Mesendoderm (in vitro differentiated cells): ENCODE measurements at places on chromosomes 13 and 19.

GRCh38 chr19:10214784-10215183, 16.3 kb downstream of the S1PR2 start:
- DNase-seq = peak; percentile 54
- no peaks in the 10 kb centered on the region for H3K36me3 ChIP-seq
- no peaks in the 10 kb centered on the region for H3K4me1 ChIP-seq

GRCh38 chr19:2064395-2064787, 13.3 kb upstream of the MKNK2 start:
- no peak for DNase-seq
- no peak overlapping the region for H3K4me3 ChIP-seq
- H3K4me1 ChIP-seq = peaks cover 4% of the 10 kb centered on the region
- H3K27ac ChIP-seq = no peak overlapping the region

DNA sequence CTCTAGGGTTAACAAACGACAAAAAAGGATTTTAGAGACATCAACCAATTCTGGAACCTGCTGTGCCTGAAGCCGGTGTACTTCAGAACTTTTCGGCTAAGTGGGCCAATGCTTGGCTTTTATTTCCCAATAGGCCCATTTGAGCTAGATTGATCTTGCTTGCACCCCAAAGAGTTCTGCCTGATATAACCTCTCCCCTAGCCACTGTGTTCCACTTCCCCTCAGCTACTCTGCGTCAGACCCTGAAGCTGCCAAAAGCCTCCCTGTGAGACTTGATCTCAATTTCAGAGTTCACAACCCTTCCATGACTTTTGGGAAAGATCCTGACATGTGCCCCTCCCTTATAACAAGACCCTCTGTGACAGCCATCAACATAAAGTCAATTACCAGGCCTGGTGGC, 5.6 kb upstream of the SIGLEC14 start:
- no peaks in the 10 kb centered on the region for H3K36me3 ChIP-seq
- H3K27ac ChIP-seq = no peak overlapping the region
- DNase-seq = no peak
- no peak overlapping the region for H3K4me3 ChIP-seq

DNA sequence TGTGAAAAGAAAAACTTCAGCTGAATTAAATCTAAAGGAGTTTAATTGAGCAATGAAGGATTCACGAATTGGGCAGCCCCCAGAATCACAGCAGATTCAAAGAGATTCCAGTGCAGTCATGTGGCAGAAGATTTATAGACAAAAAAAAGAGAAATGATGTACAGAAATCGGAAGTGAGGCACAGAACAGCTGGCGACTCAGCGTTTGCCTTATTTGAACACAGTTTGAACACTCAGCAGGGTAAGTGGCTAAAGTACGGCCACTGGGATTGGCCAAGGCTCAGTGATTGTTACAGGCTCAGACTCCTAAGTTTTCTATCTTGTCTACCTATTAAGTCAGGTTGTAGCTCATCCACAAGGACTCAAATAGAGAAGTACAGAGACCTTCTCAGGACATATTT, 11.6 kb upstream of the CFAP97D2 start:
- H3K27ac ChIP-seq = no peak overlapping the region
- no peak for DNase-seq
- peaks cover 1% of the 10 kb centered on the region for H3K4me1 ChIP-seq

- no peaks in the 10 kb centered on the region for H3K27me3 ChIP-seq
- H3K4me3 ChIP-seq = no peak overlapping the region
- H3K4me1 ChIP-seq = peaks cover 2% of the 10 kb centered on the region
- no peaks in the 10 kb centered on the region for H3K36me3 ChIP-seq
- DNase-seq = no peak
- no peak overlapping the region for H3K27ac ChIP-seq
These were observed 44.0 kb upstream of the RFC3 start for GRCh38 chr13:33773790-33774462.

- H3K4me1 ChIP-seq = peaks cover 4% of the 10 kb centered on the region
- peak; percentile 98 for DNase-seq
- H3K27me3 ChIP-seq = no peaks in the 10 kb centered on the region
- peak overlapping the region; percentile 80 for H3K27ac ChIP-seq
- no peaks in the 10 kb centered on the region for H3K36me3 ChIP-seq
These were observed 105.7 kb upstream of the RAP2A start for GRCh38 chr13:97328222-97328790.

- no peak for DNase-seq
- H3K36me3 ChIP-seq = no peaks in the 10 kb centered on the region
- no peak overlapping the region for H3K27ac ChIP-seq
- H3K27me3 ChIP-seq = no peaks in the 10 kb centered on the region
- no peaks in the 10 kb centered on the region for H3K4me1 ChIP-seq
- H3K4me3 ChIP-seq = no peak overlapping the region
These were observed 73.7 kb downstream of the UQCRFS1 start for GRCh38 chr19:29139227-29139626.

DNA sequence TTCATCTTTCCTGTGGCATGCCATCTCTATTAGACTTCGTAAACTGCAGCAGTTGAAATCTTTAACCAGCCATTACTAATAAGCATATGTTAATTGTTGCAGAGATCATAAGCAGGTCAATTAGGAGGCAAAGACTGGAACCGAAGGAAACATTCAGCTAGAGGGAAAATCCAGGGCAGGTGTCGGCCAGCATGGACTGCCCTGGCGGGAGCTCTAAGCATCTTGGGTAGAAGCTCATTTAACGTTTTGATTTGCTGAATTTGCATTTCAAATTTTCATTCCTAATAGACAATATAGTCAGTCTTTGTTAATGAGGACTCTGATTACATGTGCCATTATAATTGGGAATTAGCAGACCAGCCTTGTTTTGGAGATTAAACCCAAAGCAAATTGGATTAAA, 238.6 kb downstream of the POU4F1 start:
- no peaks in the 10 kb centered on the region for H3K36me3 ChIP-seq
- H3K27me3 ChIP-seq = no peaks in the 10 kb centered on the region
- DNase-seq = no peak
- H3K4me1 ChIP-seq = no peaks in the 10 kb centered on the region

DNA sequence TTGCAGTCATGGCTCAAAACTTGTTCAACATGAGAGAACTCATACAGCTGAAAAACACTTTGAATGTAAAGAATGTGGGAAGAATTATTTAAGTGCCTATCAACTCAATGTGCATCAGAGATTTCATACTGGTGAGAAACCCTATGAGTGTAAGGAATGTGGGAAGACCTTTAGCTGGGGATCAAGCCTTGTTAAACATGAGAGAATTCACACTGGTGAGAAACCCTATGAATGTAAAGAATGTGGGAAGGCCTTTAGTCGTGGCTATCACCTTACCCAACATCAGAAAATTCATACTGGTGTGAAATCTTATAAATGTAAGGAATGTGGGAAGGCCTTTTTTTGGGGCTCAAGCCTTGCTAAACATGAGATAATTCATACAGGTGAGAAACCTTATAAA, 20.1 kb downstream of the ZNF283 start:
- H3K27me3 ChIP-seq = no peaks in the 10 kb centered on the region
- DNase-seq = peak; percentile 20
- peaks cover 1% of the 10 kb centered on the region for H3K36me3 ChIP-seq
- H3K4me1 ChIP-seq = no peaks in the 10 kb centered on the region
- no peak overlapping the region for H3K27ac ChIP-seq

GRCh38 chr19:19627621-19628500, at the start of gene LPAR2:
TSS of gene LPAR2 (minus strand) at chr19:19628220. CDS start at chr19:19627275, 945 bp downstream.
- H3K4me1 ChIP-seq = peaks cover 6% of the 10 kb centered on the region
- H3K36me3 ChIP-seq = peaks cover 4% of the 10 kb centered on the region
- DNase-seq = peak; percentile 81
- no peaks in the 10 kb centered on the region for H3K27me3 ChIP-seq

DNA sequence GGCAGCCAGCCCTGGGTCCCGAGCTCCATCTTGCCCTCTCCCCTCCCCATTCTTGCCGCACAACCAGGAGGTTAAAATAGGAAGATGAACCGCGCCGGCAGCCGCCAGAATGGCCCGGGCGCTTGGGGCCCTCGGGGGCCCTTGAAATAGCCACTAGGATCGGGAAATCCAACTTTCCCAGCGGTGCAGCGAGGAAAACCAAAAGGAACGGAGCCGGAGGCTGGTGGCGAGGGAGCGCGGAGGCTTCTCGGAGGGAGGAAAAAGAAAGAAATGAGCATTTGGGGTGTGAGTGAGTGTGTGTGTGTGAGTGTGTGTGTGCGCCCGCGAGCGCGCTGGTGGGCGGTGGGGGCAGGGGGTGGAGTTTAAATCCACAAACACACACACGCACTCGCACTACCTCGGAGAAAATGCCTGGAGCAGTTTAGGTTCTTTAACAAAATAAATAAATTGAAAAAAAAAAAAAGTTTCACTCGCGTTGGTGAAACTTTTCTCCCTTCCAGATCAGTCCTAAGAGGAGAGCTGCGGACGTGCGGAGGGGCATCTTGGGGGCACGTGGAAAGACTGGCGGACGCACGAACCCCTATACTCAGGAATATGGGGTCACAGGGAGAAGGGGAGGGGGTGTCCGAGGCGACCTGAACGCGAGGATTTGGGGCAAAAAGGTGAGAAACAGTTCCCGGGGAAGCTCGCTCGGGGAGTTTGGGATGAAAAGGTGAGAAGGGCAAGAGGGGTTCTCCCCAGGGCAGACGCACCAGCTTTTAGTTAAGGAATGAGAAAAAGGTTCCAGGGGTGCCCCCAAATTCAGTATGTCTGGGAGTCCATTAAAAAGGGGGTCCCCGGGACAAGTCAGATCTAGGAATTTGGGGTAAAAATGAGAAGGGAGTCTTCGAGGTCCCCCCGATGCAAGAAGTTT, 1.3 kb downstream of the RFX2 start:
- no peaks in the 10 kb centered on the region for H3K4me1 ChIP-seq
- peak; percentile 41 for DNase-seq
- no peaks in the 10 kb centered on the region for H3K36me3 ChIP-seq

- H3K4me1 ChIP-seq = peaks cover 2% of the 10 kb centered on the region
- H3K36me3 ChIP-seq = no peaks in the 10 kb centered on the region
- DNase-seq = peak; percentile 80
- peak within 1 kb of the TSS; percentile 95 for H3K4me3 ChIP-seq
These were observed at the start of gene MEX3D for GRCh38 chr19:1568320-1569019. TSS of gene MEX3D (minus strand) at chr19:1568325. CDS start at chr19:1568058, 267 bp downstream.

- H3K4me1 ChIP-seq = no peaks in the 10 kb centered on the region
- H3K36me3 ChIP-seq = no peaks in the 10 kb centered on the region
- no peak for DNase-seq
- no peaks in the 10 kb centered on the region for H3K27me3 ChIP-seq
These were observed 194.7 kb downstream of the URI1 start for GRCh38 chr19:30136611-30137195.

DNA sequence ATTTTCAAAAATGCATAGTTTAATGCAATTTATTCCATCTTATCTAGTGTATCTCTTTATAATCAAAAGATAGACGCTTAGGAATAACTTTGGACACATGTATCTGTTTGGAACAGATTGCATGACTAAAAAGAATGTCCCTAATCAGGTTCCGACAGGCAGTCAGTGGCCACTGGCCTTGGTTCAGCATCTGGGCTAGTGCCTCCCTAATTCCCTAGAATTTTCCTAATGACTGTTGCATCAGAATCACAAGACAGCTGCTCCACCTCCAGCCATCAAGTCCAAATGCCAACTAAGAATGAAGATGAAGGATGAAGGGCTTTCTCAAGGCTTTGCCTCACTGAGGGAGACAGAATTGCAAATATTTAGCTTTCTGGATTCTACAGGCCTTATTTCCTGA, 173.8 kb downstream of the EFNB2 start:
- H3K4me1 ChIP-seq = no peaks in the 10 kb centered on the region
- no peaks in the 10 kb centered on the region for H3K36me3 ChIP-seq
- H3K27me3 ChIP-seq = no peaks in the 10 kb centered on the region

- no peak overlapping the region for H3K27ac ChIP-seq
- peaks cover 2% of the 10 kb centered on the region for H3K4me1 ChIP-seq
- DNase-seq = no peak
These were observed 72.1 kb upstream of the SLC15A1 start for GRCh38 chr13:98824376-98825160.

DNA sequence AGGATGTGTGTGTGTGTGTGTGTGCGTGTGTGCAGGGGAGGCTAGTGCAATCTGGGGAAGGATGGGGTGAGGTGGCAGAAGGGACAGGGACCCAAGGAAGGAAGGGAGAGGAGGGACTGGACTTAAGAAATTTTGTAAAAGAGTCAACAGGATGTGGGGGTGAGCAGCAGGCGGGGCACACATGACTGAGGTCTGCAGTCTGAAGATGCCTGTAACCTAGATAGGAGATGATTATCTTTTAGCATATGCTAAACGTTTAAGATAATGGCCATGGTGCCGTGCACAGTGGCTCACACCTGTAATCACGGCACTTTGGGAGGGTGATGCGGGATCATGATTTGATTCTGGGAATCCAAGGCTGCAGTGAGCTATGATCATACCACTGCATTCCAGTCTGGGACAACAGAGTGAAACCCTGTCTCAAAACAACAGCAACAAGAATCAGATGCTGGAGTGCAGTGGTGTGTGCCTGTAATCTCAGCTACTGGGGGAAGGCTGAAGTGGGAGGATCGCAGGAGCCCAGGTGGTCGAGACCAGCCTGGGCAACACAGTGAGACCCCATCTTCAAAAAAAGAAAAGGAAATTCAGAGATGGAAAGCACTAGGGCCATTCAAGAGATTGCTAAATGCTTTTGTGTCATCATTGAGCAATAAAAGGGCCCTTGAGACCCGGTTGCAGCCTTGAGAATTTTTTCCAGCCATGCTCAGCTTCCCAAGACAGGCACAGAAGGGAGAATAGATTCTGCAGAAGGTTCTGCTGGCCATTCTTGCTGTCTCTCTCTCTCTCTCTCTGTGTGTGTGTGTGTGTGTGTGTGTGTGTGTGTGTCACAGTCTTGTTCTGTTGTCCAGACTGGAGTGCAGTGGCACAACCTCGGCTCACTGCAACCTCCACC, 3.8 kb upstream of the ZNF414 start:
- peaks cover 4% of the 10 kb centered on the region for H3K4me1 ChIP-seq
- H3K27ac ChIP-seq = no peak overlapping the region
- DNase-seq = peak; percentile 73
- no peaks in the 10 kb centered on the region for H3K36me3 ChIP-seq
- H3K4me3 ChIP-seq = no peak overlapping the region

DNA sequence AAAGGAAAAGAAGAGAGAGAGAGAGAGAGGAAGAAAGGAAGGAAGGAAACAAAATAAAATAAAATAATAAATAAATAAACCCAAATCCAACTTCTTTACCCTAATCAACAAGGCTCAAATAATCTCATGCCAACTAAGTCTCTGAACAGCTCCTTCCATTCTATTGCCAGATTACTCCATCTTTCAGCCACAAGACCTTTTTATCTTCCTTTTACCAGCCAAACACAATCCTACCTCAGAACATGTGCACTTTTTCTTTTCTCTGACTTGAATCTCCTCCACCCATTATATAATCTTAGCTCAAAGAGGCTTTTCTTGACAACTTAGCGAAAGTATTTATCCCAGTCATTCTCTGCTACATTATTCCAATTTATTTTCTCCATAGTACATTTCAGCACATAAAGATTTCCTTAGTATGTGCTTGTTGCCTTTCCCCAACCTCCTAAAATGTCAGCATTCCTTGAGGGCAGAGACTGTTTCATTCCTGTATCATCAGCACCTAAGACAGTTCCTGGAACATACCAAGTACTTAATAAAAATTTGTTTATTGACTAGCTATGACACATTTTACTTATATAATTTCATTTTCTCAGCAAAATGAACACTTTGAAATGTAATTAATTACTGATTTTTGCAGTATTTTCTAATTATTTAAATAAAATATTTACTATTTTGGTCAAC, 33.5 kb upstream of the USPL1 start:
- DNase-seq = no peak
- no peaks in the 10 kb centered on the region for H3K36me3 ChIP-seq
- H3K4me3 ChIP-seq = no peak overlapping the region
- H3K27me3 ChIP-seq = no peaks in the 10 kb centered on the region
- H3K27ac ChIP-seq = no peak overlapping the region
- no peaks in the 10 kb centered on the region for H3K4me1 ChIP-seq

- no peak overlapping the region for H3K27ac ChIP-seq
- H3K36me3 ChIP-seq = no peaks in the 10 kb centered on the region
- peak; percentile 13 for DNase-seq
- H3K4me1 ChIP-seq = no peaks in the 10 kb centered on the region
These were observed 552 bp downstream of the PLK5 start for GRCh38 chr19:1524287-1524971.
